ENCODE measurements at places on chromosomes 16 and 17.

GRCh38 chr17:79792984-79793923, 3.6 kb downstream of the CBX8 start:
- DNase-seq: no peak

DNA sequence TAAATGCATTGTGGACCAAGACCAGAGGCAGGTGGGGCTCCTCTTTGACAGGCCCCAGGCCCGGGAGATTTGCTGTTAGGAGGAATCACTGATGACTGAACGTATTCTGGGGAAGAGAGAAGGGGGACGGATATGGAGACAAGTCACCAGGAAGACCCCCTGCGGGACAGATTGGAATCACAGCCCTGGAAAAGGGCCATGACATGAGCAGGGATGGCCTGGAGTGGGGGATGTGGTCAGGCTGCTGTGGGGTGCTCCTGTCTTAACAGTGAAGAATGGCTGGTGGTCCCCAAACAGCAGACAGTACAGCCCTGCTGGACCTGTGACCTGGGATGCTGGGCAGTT, 23.7 kb upstream of the MGAT5B start:
- DNase-seq: no peak

GRCh38 chr16:89406277-89406888, 84.0 kb downstream of the ANKRD11 start:
- DNase-seq: no peak

GRCh38 chr17:29158488-29159275, 21.5 kb downstream of the MYO18A start:
- no peak for DNase-seq

DNA sequence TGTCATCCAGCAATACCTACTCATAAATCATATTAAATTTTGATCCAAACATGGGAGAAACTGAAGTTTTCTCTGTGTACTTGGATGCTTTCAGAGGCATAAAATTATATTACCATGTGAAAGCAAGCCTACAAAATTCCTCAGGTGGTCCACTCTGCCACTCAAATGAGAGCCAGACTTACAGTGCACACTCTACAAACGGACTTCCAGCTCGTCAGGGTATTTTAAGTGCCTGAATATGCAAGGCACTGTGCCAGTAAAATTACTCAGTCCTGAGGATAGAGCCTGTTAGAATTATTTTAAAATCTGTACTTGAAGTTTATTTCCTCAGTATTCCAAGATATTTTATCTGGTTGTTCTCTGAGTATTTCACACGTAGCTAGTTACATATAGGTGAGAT, 54.5 kb downstream of the TENT4B start:
- DNase-seq: no peak

- DNase-seq: no peak
Measured at GRCh38 chr17:35238821-35239220, 4.1 kb upstream of the SLFN5 start.

DNA sequence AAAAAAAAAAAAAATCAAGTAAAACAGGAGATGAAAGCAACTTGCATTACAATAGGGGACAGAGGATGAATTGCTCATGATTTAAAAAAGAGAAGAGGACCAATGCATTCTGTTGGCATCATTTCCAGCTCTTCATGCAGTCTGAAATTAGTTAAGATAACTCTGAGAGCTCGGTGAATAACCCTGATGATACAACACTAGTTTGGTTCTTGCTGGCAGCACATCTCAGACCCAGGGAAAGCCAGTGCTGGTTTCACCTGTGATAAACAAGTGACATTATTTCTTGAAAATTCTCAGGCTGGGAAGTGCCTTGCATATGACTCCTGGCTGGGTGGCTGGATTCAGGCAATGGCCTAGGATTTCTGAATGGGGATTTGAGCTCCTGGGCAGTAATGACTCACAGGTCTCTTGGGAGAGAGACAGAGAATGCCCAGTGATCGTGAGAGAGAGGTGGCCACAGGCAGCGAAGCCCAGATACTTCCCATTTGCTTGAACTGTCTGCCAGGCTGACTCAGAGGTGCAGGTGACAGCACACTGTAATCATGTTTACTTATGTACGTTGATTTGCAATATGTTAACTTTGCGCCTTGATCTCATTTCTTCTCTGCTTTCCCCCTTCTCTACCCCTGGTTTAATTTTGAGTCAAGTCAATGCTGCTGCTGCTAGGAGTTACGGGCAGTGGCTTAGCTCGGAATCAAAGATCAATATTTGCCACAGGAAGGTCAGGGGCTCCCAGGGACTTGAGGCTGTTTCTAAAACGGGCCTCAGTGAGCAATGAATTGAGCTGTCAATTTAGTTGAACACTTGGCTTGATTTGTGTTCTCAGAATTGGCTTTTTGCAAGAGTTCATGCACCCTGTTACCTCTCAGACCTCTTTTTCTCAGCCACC, 27.1 kb downstream of the ARSG start:
- no peak for DNase-seq

DNA sequence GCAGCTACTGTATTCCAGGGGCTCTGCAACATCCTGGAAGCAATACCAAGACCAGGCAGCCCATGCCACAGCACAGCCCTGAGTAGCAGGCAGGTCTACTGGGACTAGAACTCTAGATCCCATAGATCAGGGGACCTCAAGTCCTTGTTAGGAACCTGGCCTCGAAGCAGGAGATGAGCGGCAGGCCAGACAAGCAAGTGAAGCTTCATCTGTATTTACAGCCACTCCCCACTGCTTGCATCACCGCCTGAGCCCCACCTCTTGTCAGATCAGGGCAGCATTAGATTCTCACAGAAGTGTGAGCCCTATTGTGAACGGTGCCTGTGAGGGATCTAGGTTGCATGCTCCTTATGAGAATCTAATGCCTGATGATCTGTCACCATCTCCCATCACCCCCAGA, 295.7 kb upstream of the TNRC6C start:
- no peak for DNase-seq

GRCh38 chr17:29103341-29103740, 60.4 kb downstream of the PIPOX start:
- no peak for DNase-seq
